Activated CD4-positive, alpha-beta T cell treated with anti-CD3 and anti-CD28 coated beads, Interleukin-2, amount 50 U/mL, for 24 hours (primary cell): ENCODE measurements at places on chromosomes 6 and 20.

DNA sequence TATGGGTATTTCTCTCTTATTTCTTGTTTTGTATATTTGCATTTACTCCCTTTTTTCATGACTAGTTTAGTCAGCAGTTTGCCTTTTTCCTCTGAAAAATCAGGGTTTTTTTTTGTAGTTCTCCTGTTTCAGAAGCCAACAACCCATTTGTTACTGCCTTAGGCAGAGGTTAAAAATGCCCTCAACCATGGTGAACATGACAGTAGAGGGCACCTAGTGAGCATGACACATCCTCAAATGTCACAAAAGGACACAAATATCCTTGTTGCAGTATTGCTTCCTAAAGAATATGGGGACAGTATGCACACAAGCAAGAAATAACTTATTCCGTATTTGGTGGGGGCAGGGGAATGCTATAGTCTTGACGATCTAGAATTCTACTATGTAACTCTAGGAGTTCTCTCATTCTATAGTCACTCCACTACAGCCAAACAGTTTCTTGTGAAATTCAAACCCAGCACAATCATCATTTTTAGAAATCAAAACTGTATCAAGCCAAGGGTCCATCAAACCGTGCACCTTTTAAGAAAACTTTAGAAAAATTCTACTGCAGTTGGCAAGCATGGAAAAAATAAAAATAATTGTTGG is 47.0 kb downstream of the GOPC start:
- DNase-seq: no peak

- no peak for DNase-seq
These were observed 25.7 kb downstream of the PSMB9 start for GRCh38 chr6:32879691-32880090.

DNA sequence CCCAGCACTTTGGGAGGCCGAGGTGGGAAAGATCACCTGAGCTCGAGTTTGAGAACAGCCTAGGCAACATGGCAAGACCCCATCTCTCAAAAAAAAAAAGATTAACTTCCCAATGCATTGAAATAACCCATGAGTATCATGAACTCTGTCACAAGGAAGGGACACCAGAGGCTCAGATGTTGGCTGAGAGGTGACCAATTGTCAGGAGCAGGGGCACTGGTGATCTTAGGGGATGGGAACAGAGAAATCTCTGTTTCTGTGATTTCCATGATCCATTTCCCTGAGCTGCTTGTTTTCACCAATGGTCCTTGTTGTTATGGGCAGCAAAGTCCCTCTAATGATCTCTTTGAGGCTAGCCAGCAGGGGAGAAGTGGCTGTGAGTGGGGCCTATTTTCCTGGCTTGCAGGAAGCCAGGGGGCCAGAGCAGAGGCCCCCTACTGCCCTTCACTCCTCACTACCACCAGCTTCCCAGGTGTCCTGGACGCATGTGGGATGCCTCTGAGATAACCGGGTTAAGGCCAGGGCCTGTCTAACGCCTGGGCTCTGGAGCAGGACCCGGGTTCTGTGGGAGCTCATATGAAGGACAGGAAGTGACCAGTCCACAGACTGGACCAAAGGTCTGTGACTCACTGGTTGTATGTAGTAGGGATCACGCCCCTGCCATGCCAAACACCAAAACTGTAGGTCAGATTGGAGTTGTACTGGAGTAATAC is 54.4 kb downstream of the PCNA start:
- DNase-seq: no peak

GRCh38 chr6:4647414-4648365 is 128.5 kb upstream of the CDYL start:
- no peak for DNase-seq

- no peak for DNase-seq
These were observed 14.6 kb downstream of the TAGAP start for GRCh38 chr6:159030168-159030567.

DNA sequence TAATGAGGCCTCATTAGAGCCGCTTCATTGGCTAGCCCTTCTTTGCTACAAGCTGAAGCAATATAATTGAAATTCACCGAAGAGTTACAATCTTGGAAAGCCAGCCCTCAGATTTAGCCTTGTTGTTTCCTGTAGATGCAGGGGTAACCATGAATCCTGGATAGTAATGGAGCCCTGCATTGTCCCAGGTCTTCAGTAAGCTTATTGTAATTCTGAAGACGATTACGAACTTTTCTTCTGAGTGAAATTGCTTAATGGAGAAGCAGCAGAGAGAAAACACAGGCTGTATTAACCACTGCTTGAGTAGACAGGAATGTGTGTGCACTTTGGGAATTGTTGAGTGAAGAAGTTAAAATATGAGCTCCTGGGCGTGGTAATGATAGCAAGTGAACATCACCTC is 26.3 kb upstream of the NAA20 start:
- no peak for DNase-seq

GRCh38 chr6:44737341-44737740 is 349.8 kb downstream of the CDC5L start:
- no peak for DNase-seq

DNA sequence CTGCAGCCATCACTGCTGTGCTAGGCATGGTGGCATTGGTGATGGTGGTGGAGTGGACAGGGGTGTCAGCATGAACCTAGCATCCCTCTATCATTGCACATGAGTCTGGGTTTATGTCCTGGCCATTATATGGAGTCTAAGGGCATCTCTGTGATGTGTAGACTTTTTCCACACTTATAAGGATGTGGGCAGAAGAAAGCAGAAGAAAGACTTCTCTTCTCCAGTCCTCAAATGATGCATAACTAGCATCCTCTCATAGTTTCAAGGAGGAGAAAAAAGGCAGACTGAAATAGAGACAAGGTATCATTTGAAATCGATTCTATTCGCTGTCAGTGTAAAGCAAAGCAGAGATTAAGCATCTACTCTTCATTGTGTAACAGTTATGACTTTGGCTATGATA is 140.0 kb upstream of the ATXN1 start:
- DNase-seq: no peak

DNA sequence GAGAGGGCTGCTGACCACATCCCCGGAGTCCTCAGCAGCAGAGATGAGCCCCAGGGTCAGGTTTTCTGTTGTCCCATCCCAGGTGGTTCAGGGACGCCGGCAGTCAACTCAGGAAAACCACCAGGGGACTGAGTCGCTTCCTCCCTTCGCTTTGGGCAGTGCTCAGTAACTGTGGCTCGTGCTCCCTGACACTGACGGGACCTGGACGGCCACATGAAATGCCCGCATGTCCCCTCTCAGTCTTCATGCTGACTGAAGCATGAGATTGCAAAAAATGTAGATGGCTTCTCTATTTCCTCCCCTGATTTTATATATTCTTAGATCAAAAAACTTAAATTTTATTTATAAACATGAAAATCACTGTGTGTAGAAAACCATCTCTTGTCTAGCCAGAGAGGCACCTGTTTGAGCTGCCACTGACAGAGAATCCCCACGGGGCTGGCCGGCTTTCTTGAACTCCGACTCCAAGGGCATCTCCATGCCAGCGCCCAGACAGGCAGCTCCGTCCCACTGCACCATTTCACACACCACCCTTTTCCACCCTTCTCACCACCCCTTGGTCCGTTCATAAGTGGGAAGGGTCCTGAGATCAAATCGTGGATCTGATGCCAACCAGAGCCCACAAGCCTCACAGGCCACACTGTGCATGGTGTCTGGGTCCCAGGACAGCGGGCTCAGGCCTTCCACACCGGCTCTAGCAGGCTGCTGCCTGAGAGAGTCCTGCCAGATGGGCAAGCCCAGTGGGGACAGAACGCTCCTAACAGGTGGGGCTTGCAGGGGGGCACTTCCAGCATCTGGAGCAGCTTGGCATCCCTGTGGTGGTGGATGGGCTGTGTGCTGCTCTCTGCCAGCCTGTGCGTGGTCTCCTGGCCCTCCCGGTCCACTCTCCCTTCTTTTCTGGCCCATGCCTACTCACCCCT is 98.2 kb downstream of the SMOC2 start:
- DNase-seq: no peak

- no peak for DNase-seq
These were observed 167.9 kb downstream of the ZDHHC14 start for GRCh38 chr6:157548635-157549467.

DNA sequence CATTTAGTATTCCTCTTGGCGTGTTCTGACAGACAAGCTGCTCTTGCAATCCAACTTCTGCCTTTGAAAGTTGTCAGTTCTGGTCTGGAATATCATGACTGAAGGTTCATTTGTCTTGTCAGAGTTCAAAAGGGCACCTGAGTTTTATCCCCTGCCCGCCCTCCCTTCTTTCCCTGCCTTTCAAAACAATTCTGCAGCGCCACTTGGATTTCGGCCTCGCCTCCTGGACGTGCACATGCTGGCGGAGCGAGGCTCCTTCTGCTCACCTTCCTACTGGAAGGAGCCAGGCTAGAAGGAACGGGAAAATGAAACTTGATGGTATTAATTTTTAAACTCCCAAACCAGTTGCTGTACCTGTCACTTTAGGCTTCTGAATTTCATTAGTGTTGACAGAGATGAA is 55.7 kb upstream of the HDGFL1 start:
- no peak for DNase-seq

- DNase-seq: no peak
These were observed 1174.7 kb upstream of the MAP3K7 start for GRCh38 chr6:91761621-91762020.

DNA sequence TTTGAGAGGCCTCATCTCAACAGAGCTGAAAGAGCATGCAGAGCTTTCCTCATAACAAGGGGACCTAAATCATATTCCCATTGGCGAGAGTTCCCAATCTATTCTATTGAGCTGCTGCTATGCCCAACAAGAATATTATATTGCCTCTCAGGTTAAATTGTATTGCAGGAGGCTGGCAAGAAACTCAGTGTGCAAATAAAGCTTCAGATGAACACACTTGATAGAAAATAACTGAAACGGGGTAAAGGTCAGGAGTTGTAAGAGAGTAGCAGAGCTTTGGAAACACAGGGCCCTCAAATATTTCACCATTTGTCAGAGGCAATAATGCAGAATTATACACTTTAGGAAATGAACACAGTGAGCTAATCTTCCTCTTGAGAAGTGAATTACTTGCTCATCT is 364.3 kb upstream of the SPTLC3 start:
- no peak for DNase-seq

DNA sequence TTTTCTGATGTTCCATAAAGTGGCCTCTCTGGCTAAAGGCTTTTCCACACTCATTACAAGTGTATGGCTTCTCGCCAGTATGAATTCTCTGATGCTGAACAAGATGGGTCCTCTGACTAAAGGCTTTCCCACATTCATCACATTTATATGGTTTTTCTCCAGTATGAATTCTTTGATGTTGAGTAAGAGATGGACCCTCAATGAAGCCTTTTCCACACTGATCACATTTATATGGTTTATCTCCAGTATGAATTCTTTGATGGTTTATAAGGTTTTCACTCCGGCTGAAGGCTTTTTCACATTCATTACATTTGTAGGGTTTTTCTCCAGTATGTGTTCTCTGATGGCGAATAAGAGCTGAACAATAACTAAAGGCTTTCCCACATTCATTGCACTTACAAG is 20.4 kb downstream of the ZNF184 start:
- no peak for DNase-seq

DNA sequence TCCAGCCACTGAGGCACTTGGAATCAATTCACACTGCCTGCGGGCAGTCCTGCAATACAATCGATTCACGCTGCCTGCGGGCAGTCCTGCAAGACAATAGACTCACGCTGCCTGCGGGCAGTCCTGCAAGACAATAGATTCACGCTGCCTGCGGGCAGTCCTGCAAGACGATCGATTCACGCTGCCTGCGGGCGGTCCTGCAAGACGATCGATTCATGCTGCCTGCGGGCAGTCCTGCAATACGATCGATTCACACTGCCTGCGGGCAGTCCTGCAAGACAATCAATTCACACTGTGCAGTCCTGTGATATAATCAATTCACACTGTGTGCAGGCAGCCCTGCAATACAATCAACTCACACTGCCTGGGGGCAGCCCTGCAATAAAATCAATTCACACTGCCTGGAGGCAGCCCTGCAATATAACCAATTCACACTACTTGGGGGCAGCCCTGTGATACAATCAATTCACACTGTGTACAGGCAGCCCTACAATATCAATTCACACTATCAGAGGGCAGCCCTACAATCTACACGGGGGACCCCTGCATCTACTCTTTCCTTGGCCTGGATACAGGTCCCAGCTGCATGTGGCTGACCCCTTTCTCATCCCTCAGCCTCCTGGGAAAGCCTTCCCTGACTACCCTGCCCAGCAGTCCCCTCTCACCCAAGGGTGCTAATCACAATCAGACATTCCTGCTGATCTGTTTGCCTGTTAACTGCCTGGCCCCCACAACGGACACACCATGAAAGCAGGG is 10.4 kb downstream of the TAF4 start:
- DNase-seq: no peak

DNA sequence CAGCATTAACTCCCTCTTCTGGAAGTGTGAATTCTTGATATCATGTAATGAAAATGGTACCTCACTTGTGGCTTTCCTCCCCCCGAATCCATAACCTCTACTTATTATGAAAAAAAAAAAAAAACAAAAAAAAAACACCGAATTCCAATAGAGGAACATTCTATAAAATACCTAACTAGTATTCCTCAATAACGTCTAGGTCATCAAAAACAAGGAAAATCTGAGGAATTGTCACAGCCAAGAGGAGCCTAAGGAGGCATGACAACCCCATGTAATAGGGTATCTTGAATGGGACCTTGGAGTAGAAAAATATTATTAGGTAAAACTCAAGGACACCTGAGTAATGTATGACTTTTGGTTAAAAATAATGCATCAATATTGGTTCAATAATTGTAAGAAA is 38.9 kb upstream of the POLR1H start:
- DNase-seq: no peak

- DNase-seq: no peak
These were observed 155.3 kb downstream of the EYA4 start for GRCh38 chr6:133396233-133396983.

- no peak for DNase-seq
These were observed 217.4 kb upstream of the ECI2 start for GRCh38 chr6:4352731-4353130.

DNA sequence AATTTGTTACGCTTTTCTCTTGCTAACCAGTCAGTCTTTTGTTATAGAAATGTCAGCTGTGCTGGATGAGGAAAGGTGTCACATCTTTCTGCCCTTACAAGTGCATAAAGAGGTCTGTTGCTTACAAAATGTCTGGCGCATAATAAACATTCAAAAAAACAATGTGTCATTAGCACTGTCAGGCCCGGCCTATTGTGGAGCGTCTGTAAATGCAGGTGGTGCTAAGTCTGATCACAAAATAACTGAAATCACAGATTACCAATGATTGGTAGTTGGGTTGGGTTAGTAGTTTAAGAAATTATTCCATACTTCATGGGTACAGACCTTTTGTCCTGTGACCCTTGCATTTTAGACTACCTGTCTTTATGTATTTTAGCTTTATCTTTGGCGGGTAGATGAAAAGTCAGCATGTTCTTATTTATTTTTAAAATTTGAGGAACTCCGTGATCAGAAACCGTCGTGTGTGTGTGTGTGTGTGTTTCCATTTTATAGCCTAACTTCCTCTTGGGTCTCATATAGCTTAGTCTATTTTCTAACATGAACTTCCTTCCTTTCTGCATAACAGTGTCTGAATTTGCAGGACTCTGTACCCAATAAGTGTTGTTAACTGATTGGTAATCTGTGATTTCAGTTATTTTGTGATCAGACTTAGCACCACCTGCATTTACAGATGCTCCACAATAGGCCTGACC is 88.1 kb upstream of the IFNGR1 start:
- DNase-seq: no peak

GRCh38 chr6:37862430-37862829 is 42.9 kb downstream of the ZFAND3 start:
- no peak for DNase-seq
